ENCODE measurements at places on chromosomes 7 and 10.

- DNase-seq, result no peak
Observed at GRCh38 chr7:390761-391410, 100.9 kb downstream of the FOXL3 start.

- DNase-seq, result no peak
Observed at GRCh38 chr10:80104066-80104926, 25.8 kb downstream of the TMEM254 start.

GRCh38 chr10:13263591-13263990 lies 29.4 kb upstream of the UCMA start:
- DNase-seq, result no peak

DNA sequence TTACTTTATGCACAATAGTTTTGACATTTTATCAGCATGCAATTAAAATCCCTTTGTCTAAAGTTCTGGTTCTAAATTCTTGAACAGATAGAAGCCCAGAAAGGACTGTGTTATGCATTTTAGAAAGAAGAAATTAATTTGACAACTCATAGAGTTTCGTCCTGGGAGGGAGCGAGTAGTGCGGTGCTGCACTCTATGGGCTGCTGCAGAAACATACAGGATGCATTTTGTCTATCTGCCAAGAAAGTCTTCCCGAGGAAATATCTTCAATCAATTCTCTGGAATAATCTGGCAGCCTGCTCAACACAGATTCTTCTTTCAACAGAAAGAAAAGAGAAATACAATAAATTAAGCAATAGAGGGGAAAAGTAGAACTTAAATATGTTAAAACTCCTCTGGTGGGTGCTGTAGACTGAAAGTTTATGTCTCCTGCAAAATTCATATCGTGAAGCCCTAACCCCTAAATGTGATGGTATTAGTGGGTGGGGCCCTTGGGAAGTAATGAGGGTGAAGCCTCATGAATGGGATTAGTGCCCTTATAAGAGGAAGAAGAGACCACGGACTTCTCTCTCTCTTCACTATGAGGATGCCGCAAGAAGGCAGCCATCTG lies 39.0 kb upstream of the IFRD1 start:
- no peak for DNase-seq

DNA sequence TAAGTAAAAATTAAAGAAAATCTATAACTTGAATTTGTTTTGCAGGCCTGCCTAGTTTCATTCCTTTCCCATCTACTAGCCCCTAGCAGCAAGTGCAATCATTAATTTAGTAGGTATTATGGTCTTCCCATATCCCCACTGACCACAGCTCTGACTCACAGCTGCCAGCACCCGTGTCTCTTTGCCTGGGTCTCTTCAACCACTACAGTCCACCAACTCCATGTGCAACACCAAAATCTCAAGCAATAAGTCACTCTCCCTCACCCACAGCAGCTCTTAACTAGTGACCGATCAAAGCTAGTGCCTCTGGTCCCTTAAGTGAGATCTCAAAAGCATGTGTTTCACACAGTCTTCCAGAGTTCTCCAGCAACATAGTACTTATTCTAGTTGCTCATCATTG lies 26.0 kb upstream of the THSD7A start:
- DNase-seq, result no peak

GRCh38 chr10:104231784-104232612 lies at the start of gene CFAP43:
Gene CFAP43 (minus strand): TSS chr10:104232364. CDS start chr10:104232246, 118 bp downstream.
- peak; percentile 100 for DNase-seq

DNA sequence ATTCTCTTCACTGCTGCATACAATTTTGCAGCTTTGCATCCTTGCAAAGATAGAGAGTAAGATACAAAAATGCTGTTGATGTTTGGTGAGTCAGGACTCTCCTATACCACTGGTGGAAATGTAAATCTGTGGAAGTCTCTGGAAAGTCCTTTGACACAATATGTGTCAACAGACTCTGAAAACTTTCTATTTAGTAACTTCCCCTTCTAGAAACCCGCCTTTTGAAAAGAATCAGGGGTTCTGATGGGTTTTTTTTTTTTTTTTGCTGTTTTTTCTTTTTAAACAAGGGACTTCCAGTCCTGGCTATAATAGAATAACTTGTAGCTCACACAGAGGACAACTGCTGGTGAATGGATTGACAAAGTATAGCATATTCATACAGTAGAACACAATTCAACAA lies 16.4 kb downstream of the NOD1 start:
- DNase-seq, result no peak

DNA sequence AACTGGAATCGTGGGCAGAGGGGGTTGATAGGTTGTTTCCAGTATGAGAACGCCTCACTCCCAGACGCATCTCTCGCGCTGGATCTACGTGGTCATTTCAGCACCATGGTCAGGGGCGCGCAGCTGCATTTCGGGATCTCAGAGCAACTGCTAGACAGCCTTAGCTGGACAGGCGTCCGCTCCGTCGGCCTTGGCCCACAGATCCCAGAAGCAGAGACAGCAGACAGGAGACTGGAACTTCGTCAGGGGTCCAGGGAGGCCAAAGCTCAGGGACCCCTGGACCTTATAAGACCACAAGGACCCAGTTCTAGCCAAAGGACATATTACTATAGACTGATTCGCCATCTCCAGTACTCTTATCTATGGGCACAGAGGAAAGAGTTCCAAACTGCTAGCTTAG lies 5.3 kb downstream of the NEUROG3 start:
- DNase-seq, result no peak

DNA sequence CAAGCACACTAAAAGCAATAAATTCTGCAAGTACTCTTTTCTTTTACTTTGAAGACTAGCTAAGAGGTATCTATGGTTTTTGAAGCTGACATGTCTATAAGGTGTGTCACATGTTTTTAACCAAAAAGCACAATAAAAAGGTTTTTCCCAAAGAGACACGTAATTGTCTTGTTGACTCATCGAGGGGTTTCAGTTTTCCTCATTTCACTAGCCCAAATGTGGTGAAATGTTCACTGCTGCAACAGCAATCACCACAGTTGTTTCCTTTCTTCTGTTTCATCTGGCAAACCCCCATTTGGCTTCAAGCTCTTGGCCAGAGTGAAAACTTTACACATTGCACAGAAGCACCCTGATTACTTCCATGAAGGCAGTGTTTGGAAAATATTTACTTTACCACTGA lies 3.8 kb upstream of the HOXA4 start:
- no peak for DNase-seq

GRCh38 chr7:151552352-151553028 lies 32.8 kb upstream of the RHEB start:
- no peak for DNase-seq

DNA sequence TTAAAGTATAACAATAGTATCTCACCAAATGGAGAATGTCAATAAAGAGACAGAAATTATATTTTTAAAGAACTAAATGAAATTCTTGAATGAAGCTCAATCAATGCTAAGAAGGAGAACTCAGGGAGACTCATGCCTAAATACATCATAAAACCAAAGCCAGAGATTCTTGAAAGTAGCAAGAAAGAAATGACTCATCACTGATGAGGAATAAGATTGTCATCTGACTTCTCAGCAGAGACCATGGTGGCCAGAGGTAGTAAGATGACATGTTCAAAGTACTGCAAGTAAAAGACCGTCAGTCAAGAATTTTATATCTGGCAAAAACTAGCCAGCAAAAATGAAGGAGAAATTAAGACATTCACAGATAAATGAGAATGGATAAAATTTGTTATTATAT lies 399.0 kb downstream of the GRID1 start:
- DNase-seq, result no peak

DNA sequence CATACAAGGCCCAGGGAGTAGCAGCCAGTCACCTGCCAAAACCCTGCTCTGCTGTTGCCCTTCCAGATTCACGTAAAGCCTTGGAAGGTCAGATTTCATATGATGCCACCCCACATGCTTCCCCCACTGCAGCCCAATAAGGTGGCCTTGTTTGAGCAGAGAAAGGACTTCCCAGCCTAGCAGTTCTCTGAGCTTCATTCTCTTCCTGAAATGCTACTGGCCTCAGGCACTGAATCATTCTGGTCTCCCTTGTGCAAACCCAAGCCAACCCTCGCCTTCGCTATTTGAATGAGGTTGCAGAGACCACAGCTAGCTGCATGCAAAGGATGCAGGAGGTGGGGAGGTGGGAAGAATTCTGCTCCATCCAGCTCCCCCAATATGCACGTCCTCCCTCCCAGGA lies 60.3 kb upstream of the PLXNA4 start:
- no peak for DNase-seq

DNA sequence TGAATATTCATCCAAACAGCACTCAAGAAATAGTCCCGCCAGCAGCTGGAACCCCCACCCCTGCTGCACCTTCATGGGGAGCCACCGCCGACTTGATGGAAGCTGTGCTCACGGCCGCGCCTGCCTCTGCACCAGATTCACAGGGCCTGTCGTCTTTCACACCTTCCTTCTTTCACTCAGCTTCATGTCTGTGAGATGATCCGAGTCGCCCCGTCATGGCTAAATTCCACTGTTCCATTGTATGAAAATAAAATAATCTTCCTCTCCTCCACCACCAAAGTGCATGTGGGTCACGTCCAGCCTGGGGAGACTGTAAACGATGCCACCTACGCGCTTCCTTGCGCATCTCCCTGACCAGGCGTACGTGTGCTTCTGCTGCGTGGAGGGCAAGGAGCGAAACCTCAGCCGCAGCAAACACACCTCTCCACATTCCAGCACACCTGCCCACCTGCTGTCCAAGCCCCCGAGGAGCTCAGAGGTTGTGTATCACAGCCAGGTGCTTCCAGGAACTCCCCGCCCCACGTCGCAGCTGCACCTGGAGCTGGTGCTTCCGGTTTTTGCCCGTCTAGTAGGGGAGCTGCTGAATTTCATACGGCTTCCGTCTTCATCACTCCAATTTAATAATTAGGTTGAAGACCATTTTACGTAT lies 137.0 kb downstream of the PTPRN2 start:
- no peak for DNase-seq

Measured in stimulated activated CD4-positive, alpha-beta T cell treated with anti-CD3 and anti-CD28 coated beads, TNF-alpha, amount 100 ng/mL, for 1 hour (primary cell).